ENCODE measurements at places on chromosomes 6 and 20. TPM values are rescaled to one million over a fixed set of nuclear protein-coding genes. Genes with fewer than 3 reads are reported as not detected.

DNA sequence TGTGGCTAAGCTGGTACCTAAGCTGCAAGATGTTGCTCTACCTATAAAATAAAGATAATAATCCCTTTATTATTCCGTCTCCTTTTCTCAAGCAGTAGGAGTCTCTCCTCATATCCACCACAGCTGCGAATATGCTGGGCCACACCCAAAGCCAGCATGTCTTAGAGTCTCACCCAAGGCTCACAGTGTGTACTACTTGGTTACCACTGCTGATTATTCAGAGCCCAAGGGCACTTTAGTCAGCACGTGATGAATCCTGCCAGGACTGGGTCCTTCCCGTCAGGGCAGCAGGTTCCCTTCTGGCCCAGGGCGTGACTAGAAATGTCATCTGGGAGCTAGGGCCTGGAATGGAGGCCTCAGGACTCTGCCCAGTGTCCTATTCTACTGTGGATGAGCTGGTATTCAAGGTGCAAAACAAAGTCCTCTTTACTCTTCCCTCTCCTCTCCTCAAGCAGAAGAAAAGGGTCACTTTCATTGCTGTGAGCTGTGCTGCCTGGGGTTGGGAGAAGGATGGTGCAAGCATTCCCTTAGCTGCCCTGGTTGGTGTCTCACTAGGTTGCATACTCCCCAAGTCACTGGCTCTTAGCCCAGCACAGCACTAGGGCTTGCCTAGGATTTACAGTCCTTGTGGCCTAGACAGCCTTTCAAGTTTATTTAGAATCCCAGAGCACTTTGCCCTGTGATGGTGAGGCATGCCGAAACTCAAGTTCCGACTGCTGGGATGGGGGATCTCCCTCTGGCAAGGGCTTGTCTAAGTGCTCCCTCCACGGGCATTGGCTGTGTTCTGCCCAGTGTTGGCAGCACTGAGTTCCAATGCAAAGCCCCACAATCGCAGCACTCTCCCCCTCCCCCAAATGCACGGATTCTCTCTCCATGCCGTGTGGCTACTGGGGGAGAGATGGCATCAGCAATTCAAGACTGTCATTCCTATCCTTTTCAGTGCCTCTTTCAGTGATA lies 320.2 kb downstream of the BTBD9 start:
- DNase-seq: no peak

DNA sequence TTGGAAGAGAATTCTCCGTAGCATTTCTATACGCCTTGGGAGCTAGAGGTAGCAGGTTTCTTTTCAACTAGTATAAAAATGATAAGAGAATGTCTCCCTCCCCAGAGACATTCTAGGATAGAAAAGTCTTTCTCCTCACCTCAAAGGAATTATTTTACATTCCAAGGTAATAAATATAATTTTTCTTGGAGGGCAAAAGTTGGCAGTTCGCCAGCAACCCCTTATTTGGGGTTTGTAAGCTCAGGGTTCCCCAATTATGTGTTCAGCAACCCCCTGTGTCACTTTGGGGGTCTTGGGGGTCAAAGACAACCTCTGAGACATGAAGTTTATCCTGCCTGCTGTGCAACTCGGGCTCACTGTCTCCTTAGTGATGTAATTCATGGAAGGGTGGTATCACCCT lies 58.3 kb downstream of the THEMIS start:
- DNase-seq: no peak

- no peak for DNase-seq
Measured at GRCh38 chr6:21180155-21180554, 413.4 kb upstream of the SOX4 start.

DNA sequence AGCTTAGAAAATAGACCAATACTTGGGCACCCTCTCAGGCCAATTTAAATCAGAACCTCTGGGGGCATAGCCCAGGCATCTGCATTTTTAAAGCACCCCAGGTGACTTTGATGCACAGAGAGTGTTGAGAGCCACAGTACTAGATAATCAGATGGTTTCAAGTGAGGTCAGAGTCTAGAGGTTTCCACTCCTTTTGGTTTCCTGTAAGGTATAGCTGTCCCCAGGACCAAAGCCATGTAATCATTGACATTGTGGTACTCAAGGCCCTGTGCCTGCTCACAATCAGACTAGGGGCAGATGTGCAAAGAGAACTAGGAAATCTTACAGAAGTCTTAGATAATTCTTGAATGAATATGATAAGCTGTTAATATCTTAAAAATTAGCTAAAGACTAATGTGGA lies 9.1 kb downstream of the FILIP1 start:
- DNase-seq: no peak

- DNase-seq: peak; percentile 3
Measured at GRCh38 chr6:127554435-127555006, 22.5 kb upstream of the C6orf58 start.

GRCh38 chr20:15759594-15759993 lies 813.7 kb downstream of the KIF16B start:
- DNase-seq: no peak

GRCh38 chr20:47610945-47611250 lies 109.2 kb downstream of the NCOA3 start:
- DNase-seq: no peak

DNA sequence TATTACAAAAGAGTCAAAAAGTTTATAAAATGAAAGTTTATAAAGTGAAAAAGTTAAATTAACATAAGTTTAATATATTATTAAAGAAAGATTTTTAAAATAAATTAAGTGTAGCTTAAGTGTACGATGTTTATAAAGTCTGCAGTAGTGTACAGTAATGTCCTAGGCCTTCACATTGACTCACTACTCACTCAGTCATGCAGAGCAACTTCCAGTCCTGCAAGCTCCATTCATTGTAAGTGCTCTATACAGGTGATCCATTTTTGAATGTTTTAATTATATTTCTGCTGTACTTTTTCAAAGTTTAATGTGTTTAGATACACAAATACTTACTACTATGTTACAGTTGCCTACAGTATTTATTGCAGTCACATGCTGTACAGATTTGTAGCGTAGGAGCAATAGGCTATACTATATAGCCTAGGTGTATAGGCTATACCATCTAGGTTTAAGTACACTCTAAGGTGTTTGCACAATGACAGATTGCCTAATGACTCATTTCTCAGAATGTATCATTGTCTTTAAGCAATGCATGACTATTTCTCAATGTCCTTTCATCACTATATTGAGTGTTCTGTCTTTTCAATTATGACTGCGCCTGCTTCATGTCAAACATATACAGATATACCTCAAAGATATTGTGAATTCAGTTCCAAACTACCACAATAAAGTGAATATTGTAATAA lies 1110.3 kb upstream of the MAP3K7 start:
- DNase-seq: no peak

DNA sequence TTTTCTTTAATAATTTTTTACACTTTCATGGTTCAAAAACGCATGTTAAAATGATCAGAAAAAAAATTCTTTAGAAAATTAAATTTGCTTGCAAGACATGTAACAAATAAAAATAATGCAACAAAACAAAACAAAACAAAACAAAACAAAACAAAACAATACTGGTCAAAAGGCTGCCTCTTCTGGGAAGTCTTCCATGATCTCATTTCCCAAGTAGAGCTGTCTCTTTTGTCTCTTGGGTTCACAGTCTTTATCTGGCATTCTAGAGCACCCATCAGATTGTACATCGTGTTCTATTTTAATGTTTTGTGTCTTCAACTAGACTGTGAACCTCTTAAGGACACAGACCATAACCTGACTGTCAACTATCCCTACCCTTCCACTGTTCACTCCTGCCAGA lies 25.3 kb downstream of the TP53INP2 start:
- no peak for DNase-seq

GRCh38 chr6:36694616-36695015 lies 3.0 kb upstream of the RAB44 start:
- no peak for DNase-seq

DNA sequence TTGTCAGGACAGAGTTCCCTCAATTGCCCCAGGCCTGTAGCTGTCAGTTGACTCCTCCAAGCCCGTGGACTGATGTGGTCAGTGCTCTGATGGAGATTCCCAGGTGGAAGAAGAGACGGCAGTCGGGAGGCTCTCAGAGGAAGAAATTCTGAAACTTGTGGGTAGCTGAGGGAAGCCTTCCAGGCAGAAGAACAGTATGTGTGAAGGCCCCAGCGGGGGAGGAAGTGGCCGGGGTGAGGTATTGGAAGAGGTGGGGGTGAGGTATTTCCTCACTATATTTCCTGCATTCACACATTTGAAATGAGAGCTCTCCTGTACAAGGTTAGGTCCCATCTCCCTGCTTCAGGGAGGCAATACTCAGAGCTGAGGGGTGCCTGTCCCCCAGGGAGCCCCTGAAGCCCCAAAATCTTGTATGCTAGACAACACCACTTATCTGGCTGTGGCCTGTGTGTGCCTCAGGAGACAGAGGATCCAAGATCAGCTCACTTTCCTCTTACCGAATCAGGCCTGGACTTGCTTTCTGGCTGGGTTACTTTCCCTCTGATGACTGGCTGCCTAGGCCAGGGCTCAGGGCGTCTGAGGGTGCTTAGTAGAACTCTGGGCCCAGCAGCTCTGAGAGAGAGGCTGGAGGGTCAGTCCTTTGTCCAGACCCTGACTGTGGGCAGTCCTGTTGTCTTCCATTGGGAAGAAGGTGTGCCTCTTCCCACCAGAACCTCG lies 49.3 kb upstream of the MYL9 start:
- DNase-seq: no peak

DNA sequence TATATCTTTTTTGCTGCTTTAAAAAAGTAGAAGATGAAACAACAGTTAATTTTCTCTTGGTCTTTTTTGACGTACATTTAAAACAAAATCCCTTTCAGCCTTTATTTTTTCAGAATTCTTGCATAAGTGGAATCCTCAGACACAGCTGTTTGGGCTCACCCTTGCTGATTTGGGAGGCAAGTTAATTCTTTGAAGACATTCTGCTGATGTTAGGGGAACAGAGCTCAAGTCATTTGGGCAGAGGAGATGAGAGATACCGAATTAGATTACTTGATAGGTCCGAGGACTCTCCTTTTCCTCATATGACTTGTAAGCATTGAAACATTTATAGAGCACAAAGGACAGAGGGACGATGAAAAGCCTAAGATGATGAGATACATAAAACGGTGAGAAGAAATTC lies 567.9 kb upstream of the CITED2 start:
- DNase-seq: no peak

- DNase-seq: no peak
Measured at GRCh38 chr6:110348961-110349690, 9.0 kb downstream of the METTL24 start.

DNA sequence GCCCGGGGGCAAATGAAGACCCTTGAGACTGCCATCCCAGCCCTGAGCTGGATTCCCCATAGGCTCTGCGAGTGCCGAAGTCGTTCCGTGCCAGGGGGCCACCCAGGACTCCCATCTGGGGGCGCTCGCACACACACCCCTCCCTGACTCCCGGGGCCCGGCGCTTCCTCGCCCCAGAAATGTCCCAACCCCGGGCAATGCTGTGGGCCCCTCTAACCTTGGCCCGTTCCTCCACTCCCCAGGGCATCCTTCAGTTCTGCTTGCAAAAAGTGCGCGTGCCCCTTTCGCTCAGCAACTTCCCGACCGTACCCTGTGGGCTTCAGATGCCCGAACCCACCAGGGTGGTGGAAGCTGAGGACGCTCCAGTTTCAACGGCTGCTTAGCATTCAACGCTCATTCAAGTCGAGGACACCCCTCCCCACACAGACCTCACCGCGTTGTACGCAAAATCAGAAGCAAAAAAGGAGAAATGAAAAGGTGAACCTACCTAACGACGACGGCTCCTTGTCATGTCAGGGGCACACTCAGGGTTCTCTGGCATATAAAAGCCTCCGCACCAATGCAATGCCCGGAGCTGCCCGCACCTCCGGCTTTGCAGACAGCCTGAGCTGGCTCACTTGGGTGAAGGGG lies 25.3 kb downstream of the RIPOR2 start:
- peak; percentile 35 for DNase-seq

DNA sequence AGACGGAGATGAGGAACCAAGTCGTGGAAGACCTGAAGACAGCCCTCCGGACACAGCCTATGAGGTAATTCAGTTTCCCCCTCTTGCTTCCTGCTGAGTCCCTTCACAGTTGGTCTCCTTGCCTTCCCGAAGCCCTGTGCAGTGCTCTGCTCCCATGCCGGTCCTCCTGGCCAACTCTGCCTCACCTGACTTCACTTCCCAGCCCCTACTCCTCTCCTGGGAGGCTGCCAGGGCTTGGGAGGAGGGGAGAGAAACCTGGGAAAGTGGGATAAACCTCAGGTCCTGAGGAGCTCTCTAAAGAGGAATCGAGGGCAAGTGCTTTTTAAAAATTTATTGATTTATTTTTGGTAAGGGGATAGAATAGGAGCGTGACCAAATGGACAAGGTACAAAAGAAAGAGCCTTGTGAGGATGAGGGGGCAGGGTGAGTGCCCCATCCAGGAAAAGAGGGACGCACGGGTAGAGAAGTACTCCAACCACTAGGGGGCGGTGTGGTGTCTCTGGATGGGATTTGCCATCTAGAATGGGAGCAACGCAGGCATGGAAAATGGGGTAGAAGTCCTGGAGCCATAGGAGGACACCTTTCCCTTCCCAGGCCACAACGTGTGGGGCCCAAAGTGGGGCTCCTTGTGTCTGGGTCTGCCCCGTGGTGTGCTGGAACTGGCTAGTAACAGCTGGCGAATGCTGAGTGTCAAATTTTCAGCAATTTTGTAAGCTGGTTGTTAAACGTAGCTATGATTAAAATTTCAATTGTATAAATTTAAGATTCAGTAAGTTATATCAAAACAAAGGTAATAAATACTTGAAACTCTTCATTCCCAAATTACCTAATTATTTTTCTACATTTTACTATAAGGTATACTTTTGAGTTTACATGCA lies 69.0 kb downstream of the MOCS1 start:
- DNase-seq: peak; percentile 94

DNA sequence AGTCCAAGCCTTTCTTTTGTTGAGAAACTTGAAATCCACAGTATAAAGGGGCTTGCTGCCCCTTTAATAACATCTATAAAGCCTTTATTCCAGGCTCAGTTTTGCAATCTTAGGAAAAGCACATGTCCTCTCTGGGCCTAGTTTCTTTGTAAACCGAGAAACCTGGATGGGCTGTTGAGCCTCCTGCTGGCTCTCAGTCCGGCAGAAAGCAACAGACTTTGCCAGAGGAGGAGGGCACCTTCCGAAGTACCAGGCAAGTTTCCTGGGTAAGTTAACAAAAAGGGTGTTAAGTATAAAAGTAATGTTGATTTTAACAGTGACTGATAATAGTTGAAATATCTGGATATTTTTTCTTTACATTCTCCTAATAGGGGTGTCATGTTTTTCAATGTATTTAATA lies 99.0 kb upstream of the POPDC3 start:
- no peak for DNase-seq

- DNase-seq: peak; percentile 95
Measured at GRCh38 chr6:33812669-33813068, 8.9 kb upstream of the MLN start.

GRCh38 chr20:40771308-40771610 lies 82.2 kb upstream of the MAFB start:
- DNase-seq: no peak

GRCh38 chr6:154969796-154970195 lies 25.3 kb upstream of the TIAM2 start:
- no peak for DNase-seq

GRCh38 chr6:113219783-113220182 lies 637.4 kb upstream of the MARCKS start:
- DNase-seq: no peak

- DNase-seq: no peak
Measured at GRCh38 chr6:139760128-139760527, 385.7 kb upstream of the CITED2 start.

The B3GAT2 gene
- under 0.01 TPM for total RNA-seq

The ULBP2 gene
- 3.2 TPM for total RNA-seq

The TRIM40 gene
- not detected for total RNA-seq

The KIFC1 gene
- total RNA-seq: 3.2 TPM

The PRR18 gene
- total RNA-seq: 0.29 TPM

The KCNK16 gene
- not detected for total RNA-seq

The CTAGE9 gene
- not detected for total RNA-seq

The BTBD9 gene
- total RNA-seq: 22.7 TPM
